ENCODE measurements at places on chromosomes 3 and 15.
A peak's percentile ranks its signal among the peaks of the same experiment; 100 is the strongest.

- no peak for DNase-seq
Observed at GRCh38 chr15:40090774-40091455, 17.8 kb downstream of the BMF start.

- DNase-seq = peak; percentile 30
Observed at GRCh38 chr3:107308716-107309115, 68.5 kb upstream of the CCDC54 start.

DNA sequence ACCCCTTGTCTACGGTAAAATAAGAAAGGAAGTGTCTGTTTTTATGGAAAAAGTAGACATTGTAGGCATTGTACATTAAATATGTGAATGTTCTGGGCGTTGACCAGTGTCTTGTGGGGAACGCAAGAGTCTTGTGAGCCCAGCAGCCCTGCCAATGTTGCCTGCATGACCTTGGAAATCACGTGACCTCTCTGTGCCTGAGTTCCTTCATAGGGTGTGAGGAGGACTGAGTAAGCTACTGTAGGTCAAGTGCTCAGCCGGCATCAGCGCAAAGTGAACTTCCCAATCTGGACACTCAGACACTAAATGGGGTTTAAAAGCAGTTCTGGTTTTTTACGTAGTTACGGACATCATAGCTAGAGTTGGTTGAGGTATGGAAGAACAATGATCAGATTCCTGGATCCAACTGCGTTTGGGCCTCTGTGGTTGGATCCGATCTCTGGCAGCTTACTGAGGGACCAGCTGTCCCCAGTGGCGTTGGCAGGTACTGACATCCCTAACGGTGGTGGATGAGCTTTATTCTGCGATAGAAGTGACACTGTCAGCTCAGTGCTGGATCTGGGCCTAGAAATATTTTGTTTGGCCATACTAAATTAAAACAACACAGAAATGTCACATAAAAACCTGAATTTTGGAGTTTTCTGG is 63.8 kb downstream of the SPSB4 start:
- DNase-seq = peak; percentile 80

GRCh38 chr3:69105320-69105719 is 17.1 kb downstream of the LMOD3 start:
- DNase-seq = no peak

GRCh38 chr3:174438501-174439145 is 420.5 kb upstream of the NAALADL2 start:
- no peak for DNase-seq

Measured in GM23338 (cell line).